ENCODE measurements at places on chromosomes 3 and 15.

- DNase-seq: no peak
Observed at GRCh38 chr3:13145131-13145825, 72.0 kb upstream of the IQSEC1 start.

GRCh38 chr15:68354923-68355322 lies 77.0 kb downstream of the ITGA11 start:
- DNase-seq: peak; percentile 67

DNA sequence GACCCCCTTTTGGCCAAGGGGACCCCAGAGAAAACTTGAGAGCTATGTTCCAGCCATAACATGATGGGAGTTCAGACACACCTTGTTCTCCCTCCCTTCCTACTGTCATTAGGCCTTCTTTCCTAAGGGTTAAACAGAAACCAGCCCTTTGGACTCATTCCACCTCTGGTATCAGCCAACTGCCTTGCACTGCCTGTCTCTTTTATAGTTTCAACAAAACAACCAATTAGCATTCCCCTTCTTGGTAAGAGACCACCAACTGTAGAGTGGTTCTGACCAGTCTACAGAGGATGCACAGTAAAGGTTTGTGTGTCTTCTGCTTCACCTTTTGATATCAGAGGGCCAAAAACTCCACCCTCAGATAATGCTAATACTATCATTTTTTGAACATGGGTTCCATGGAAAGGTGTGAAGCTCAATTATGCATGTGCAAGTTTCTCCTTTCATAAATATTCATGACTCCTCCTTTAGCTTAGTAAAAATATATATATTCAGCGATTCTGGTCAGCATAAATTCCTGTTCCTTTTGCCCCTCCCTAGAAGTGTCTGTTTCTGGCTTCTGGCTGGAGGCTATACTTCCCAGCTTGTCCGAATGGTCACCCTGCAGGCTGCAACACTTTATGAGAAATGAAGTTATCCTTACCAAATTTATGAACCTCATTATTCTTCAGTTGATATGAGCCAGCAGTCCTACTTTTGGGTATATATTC lies 55.9 kb downstream of the SERP1 start:
- DNase-seq: no peak

DNA sequence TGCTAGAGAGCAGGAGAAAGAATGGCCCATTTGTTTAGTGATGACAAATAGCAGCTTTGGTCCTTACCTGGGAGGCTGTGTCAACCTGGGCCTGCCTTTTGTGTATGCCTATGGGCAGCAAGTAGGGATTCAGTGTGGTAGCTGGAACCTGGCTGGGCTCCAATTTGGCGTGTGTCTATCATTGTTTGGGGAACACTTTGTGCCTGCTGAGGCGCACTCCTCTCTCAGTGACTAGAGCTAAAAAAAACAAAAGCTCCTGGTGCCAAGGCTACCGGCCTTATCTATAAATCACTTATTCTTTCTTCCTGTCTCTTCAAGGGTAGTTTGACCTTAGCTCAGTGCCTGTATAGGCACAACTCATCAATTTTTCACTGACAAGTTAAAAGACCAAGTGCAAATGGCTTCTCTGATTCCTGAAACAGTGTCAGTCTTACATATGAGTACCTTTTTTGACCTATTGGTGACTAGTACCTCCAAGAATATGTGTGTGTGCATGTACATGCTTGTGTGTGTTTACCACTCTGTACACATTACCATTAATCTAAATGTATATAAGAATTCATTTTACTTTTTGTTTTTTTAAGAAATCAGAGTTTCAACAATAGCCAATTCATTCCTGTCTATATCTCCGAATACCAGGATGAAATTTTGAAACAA lies 54.6 kb downstream of the GMNC start:
- DNase-seq: no peak

GRCh38 chr15:91357011-91357410 lies 257.0 kb downstream of the SV2B start:
- no peak for DNase-seq

GRCh38 chr15:92653836-92654539 lies 1.6 kb downstream of the FAM174B start:
- DNase-seq: peak; percentile 21

DNA sequence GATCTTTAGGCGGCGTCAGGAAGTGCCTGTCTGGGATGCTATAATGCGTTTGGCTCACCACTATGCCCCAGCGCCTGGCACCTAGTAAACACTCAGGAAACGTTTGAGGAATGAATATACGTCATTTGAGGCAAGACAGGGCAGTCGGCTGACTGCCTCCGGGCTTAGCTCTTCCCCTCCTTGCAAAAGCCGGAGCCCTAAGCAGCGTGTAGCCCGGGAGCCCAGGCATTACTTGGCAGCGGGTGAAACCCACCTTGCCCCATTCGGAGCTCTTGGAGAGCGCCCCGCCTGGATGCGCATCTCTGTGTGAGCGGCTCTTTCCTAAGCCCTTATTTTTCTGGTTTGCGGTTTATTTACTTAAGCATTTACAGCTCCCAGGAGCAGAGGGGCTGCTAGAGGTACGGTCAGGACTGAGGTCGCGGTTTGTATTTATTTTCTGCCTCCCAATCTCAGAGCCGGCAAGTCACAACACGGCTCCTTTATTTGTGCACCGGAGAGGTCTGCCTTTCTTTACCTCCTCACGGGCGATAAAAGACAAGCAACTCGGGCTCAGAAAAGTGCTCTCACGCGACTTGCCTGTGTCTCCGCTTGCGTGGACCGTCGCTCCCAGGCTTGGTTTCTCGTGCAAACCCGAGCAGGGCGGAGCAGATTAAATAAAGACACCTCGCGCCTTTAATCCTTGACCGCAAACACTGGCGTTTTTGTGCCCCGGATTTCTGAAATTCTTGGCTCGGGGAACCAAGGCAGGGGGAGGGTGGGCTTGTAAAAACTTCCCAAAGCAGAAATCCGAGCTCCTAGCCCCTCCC lies 737 bp upstream of the ITPR1 start:
- DNase-seq: peak; percentile 55

DNA sequence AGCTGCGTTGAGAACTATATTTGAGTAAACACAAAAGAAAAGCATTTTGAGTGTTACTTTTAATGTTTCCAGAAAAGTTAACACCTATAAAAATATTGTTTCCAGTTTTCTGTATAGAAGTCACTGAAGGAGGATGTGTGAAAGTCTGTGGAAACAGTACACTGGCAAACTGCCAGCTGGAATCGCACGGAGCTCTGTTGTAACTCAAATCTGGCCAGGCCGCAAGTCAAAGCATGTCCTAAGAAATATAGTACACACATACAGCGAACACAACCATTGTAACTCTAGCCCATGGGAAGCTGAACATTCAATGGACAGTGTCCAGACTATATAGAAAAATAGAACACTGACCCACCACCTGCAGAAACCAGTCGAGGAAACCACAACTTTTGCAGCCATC lies 657.2 kb downstream of the FHIT start:
- no peak for DNase-seq

DNA sequence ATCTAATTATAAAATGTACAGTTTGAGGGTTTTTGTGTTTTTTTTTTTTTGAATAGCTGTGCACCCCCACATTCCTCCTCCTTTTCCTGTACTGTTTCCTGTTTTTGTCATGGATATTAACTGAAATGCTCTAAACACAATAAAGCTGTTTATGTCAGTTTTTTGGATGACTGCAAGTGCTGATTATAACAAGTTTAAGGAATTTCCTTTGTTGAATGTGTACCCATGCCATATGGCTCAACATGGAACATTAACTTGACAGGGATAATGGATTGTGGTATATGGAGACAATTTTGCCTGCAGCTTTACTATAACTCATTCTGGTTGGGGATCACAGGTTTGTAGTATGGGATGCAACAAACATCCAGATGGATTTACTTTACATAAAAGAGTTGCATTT lies 216.4 kb downstream of the TCF12 start:
- no peak for DNase-seq

DNA sequence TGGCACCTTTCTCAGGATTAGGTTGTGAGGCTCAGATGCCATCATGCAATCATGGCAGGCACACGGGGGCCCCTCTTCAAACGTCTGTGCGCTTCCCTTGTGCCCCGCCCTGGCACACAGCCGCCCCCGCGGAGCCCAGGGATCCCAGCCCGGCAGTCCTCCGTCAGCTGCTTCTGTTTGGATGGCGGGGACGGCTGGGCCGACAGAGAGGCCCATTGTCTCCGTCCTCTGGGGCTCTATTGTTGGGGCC lies 849 bp upstream of the HDAC11 start:
- DNase-seq: peak; percentile 46

- no peak for DNase-seq
Observed at GRCh38 chr3:141143517-141143916, 88.1 kb upstream of the PXYLP1 start.

DNA sequence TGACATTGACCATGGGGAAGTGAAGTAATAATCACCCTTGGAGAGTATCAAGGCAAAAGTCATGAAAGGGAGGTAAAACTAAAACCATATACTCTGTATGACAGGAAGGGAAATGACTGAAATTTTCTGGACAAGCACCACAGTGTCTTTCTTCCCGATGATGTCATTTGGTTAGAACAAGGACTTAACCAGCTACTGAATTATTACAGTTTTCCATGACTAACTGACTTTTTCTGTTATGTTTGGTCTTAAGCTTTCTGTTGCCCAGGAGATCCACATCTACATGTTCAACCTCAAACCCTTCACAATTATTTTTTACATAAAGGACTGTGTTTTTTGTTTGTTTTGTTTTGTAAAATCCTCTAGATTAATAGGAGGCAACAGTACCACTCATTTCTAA lies 191.9 kb upstream of the IL12A start:
- peak; percentile 66 for DNase-seq

DNA sequence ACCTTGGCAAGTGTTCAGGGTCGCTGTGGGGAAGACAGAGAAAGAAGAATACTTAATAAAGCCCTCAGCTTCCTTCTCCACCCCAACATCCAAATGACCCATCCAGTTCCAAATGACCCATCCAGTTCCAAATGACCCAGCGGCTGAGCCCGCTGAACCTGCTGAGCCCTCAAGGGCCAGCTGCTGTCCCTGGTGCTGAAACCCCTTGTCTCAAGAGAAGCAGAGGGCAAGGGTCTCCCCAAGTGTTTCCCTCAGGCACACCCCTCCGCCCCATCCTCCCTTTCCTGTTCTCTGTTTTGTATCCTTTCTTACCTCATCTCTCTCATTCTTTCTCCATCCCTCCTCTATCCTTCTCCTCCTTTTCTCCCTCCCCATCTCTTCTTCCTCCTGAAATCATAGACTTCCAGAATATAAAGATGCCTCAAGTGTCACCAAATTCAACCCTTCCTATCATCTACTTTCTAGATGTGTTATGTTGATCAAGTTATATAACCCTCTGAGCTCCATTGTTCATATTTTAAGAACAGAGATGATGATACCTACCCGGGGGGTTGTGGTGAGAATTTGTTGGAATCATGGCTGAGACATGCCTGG lies 29.0 kb downstream of the CCDC33 start:
- peak; percentile 12 for DNase-seq

DNA sequence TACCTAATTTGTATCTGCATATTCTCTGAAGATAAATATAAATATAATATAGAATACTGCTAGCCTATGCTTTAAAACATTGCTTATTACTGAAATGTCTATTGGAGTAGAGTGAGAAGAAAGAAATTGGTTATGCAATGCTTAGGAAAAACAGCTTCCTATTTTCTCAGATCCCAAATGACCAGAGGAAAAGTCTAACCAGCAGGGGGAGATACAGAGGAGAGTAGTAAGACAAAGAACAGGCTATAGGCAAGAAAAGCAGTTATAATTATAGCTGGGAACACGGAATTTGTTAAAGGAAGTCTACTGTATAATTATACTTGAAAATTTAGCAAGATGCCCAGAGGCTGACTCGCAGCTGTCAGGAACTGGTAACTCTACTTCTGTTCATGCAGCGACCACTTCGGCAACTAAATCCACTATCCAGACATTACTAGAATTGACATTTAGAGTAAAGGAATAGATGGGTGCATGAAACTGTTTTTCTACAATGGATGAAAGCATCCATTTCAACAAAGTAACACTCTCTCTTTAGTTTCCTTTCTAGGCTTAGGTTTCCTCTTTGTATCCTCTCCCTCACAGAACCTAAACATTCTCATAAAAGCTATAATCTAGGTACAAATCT lies 97.2 kb downstream of the TBC1D5 start:
- DNase-seq: peak; percentile 69

- no peak for DNase-seq
Observed at GRCh38 chr3:27699067-27699466, 23.1 kb downstream of the EOMES start.

DNA sequence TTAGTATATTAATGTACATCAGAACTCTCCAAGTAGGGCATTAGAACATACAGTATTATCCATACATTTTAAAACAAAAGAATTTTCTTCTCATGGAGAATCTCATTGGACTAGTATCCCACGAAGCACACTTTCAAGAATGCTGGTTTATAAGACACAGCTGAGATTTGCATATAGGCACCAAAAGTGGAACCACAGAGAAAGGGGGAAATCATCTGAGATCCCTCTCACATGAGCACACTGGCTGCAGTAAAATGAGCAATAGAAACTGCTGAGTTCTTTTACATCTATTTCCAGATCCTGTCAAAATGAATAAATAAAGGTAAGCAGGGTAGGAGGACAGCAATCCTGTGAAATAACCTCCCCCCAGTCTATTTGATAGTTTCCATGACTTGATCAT lies 665.3 kb downstream of the FHIT start:
- no peak for DNase-seq

GRCh38 chr3:46375218-46375617 lies 4.5 kb downstream of the CCR5 start:
- DNase-seq: no peak

DNA sequence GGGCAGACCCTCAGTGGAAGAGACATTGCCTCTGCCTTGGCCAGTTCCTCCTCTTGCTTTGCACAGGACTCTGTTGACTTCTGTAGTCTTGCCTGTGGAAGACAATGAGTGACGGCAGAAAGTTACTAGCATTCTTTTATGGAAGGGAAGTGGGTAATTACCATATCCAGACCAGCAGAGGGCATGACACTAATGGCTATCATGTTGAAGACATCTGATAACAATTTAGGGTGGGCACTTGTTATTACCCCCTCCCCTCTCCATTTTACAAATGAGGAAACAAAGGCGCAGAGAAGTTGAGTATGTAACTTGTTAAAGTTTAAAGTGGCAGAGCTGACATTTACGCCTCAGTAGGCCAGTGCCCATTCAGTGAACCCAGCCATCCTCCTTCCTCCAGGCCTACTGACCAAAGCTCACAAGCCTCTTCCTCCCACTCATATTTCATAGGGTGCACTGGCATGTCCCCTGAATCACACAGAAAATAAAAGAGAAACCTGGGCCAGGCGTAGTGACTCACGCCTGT lies 48.2 kb upstream of the FMN1 start:
- peak; percentile 22 for DNase-seq

DNA sequence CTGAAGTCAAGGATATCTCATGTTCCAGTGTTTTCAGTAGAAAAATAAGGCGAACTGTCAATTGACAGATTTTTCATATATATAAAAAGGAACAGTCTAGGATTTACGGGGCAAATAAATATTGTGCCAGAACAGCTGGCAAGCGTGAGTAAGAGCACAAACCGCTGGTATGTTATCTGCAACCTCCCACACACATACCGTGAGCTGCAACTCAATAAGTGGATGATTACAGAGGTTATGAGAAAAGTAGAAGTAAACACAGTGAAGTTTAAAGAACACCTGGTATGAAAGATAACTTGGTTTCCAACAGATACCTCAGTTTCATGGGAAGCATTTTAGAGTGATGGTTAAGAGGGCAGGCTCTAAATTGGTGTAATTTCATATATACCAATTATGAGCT lies 733.4 kb downstream of the TUSC7 start:
- DNase-seq: no peak

All from RKO (cell line).